ENCODE measurements at places on chromosomes 7 and 10.

DNA sequence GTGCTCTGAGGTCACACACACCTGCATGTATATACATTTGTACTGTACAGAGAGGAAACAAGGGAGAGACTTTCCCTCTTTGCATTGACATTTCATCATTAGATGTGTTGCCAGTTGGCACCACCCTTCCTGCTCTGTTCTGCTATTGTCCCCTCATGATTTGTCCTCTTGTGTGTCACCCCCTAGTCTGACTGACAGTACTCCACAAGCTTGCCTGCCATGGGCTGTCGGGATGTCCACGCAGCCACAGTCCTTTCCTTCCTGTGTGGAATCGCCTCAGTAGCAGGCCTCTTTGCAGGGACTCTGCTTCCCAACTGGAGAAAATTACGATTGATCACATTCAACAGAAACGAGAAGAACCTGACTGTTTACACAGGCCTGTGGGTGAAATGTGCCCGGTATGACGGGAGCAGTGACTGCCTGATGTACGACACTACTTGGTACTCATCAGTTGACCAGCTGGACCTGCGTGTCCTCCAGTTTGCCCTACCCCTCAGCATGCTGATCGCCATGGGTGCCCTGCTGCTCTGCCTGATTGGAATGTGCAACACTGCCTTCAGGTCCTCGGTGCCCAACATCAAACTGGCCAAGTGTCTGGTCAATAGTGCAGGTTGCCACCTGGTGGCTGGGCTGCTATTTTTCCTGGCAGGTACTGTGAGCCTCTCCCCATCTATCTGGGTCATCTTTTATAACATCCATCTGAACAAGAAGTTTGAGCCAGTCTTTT, 9.4 kb downstream of the CLDN12 start:
- DNase-seq, result peak; percentile 31

DNA sequence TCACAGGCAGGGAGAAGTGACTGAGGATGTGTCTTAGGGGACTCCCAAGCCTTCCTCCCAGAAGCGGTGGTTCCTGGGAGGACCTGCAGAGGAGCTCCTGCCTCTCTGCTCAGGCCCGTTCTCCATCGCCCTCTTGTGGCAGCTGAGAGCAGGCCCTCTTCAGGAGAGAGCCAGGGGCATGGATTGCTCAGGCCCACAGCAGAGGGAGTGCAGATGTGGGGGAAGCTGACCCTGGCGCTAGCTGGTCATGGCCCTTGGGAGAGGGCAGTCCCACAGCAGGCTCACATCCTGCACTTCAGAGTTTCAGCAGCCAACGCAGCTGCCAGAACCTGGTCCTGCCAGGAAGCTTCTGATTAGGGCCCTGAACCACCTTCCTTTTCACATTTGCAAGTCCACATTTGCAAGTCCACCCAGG, 94.8 kb upstream of the TARP start:
- peak; percentile 87 for DNase-seq

DNA sequence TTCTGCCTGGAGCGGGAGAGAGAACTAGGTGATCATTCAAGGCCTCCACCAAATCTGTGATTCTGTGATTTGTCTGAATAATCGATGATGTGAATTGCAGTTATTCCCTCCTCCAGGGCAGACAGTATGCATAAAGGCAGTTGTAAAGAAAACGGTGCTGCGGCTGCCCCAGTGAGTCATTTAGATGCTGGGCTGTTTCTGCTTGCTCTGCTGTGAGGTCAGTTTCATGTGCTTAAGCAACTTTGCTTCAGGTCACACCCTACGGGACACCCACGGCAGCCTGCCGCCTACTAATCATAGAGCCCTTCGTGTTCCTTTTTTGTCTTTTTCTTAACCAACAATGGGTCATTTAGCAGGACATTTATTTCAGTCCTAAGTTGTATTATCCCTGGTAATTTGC, 158.1 kb upstream of the PITRM1 start:
- DNase-seq, result peak; percentile 9

- DNase-seq, result no peak
These were observed 40.5 kb downstream of the NRBF2 start for GRCh38 chr10:63173468-63174232.

DNA sequence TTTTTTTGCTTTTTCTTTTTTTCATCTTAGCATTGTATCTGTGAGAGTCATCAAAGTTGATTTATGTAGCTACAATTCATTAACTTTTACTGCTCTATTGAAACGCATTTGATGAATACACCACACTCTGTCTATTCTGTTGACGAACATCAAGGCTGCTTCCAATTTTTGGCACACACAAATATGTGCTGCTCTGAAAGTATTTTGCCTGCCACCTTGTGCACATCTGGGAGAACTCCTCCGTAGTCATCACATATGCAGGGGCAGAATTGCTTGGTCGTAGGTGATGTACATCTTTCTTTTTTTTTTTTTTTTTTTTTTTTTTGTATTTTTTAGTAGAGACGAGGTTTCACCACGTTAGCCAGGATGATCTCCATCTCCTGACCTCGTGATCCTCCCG, 796.8 kb downstream of the KCNMA1 start:
- no peak for DNase-seq

GRCh38 chr10:36681751-36682632, 443.4 kb upstream of the ANKRD30A start:
- no peak for DNase-seq

DNA sequence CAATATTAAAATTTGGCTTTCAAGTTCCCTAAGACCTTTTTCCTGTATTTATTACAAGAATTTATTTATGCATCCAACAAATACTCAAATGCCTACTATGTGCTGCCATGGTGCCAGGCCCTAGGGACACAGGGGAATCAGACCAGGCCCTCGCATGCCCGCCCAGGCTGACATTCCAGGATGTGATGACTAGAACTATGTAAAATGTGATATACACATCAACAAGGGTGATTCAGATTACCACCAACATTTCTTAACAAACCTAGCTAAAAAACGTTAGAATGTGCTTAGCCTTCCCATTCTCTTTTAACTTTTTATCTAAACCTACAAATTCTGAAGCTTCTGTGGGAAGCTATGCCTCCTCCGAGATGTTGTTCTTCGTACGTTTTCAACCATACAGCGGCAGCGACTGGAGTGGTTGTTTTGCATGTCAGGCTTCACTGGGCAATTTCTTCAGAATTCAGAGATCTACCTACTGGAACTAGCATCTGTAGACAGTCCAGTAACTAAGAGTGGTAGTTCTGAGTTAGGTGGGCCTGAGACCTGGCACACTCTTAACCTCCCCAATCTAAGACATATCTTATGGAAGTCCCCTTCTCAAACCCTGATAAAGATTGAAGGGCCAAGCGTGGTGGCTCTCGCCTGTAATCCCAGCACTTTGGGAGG, 22.1 kb downstream of the GNA12 start:
- no peak for DNase-seq

- no peak for DNase-seq
These were observed 144.7 kb upstream of the SEMA3A start for GRCh38 chr7:84339306-84339705.

- DNase-seq, result no peak
These were observed 357.1 kb downstream of the SEMA3D start for GRCh38 chr7:84829719-84830118.

DNA sequence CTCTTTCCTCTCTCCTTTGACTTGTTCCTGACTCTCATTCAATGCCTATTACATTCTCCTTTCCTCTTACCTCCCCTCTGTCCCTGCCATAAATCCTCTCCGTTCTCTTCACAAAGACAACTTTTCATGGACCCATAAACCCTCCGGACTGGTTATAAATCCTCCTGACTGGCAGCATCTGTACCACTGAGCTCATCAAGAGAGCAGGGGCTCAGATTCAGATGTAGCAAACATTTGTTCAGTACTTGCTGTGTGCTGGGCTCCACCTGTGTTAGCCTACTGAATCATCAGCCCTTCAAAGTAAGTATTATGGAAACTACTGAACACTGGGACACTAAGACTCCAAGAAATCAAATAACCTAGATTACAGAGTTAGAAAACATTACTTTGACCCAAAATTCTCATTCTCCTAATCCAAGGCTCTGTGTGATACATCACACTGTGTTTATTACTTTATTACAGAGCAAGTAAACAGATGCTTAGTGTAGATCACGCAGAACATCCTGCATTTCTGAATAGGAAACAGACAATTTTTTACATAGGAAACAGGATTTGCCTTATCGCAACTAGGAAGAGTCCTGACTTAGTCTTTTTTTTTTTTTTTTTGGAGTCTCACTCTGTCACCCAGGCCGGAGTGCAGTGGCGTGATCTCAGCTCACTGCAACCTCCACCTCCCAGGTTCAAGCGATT, 108.6 kb upstream of the PDE1C start:
- no peak for DNase-seq

GRCh38 chr7:31816810-31817209, 129.8 kb downstream of the PPP1R17 start:
- DNase-seq, result no peak

- no peak for DNase-seq
These were observed 44.6 kb downstream of the CFAP46 start for GRCh38 chr10:132897516-132898381.

DNA sequence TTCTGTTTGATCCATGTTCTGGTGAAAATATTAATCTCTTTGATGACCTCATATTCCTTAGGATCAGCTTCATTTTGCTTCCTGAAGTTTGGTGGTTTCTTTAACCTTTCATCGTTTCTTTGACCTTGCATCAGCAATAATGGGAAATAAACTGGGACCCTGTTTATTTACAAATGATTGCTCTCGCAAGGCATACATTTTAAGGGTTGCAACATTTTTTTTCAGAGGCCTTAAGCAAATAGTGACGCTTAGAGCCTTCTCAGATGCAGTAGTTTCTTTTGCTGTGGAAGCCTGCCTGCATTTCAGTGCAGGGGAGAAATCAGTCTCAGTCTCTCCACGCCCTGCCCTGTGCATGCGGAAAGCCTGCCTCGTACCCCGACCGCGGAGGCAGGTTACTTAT, 139.1 kb upstream of the NPS start:
- DNase-seq, result no peak

DNA sequence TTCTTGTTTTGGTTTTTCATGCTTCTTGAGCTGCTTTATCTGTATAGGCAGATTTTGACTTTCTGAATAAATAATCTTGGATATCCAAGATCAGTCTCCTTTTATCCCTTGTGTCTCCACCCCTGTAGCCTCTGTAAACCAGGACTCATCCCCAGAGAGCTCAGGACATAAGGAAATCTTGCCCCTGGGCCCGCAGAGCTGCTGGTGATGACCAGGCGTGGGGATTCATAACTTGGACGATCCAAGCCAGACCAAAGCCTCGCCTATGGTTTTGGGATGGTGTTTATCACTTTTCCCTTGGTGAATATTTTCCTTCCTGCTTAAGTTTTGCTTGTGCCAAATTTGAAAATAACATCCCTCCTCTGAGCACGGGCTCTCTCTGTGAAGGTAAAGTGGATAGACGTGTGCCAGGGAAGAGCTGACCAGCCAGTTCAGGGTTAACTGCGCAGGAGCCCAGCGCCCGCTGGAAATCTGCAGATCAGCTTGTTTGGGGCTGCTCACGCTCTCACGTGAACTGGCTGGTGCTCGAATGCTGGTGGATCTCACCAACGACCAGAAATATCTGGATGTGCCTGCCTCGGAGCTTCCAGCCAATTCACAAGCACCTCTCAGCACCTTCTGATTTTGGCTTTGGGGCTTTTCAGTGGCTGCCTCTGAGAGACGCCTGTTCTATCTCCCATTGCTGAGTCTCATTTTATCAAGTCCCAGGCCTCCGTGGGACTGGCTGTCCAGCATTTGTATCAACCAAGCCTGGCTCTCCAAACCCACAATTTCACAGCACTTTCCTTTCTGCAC, 132.1 kb upstream of the BTBD16 start:
- no peak for DNase-seq

DNA sequence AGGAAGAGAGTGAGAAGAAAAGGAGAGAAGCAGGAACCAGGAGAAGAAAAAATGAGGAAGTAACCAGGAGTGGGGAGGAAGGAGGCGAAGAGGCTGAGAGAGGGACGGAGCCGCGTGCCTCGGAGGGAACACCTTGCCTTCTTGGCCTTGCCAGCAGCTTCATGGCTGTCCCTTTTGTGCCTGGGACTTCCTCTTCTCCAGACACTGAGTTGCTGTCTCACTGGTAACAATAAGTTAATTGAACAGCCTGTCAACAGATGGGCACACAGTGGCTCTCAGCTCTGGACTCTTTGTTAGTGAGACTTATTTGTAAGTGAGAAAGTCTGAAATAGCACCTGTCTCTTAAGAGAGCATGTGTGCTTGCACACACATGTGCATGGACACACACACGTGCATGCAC, 83.2 kb downstream of the GATA3 start:
- peak; percentile 44 for DNase-seq
